ENCODE measurements at places on chromosomes 3 and 15.

DNA sequence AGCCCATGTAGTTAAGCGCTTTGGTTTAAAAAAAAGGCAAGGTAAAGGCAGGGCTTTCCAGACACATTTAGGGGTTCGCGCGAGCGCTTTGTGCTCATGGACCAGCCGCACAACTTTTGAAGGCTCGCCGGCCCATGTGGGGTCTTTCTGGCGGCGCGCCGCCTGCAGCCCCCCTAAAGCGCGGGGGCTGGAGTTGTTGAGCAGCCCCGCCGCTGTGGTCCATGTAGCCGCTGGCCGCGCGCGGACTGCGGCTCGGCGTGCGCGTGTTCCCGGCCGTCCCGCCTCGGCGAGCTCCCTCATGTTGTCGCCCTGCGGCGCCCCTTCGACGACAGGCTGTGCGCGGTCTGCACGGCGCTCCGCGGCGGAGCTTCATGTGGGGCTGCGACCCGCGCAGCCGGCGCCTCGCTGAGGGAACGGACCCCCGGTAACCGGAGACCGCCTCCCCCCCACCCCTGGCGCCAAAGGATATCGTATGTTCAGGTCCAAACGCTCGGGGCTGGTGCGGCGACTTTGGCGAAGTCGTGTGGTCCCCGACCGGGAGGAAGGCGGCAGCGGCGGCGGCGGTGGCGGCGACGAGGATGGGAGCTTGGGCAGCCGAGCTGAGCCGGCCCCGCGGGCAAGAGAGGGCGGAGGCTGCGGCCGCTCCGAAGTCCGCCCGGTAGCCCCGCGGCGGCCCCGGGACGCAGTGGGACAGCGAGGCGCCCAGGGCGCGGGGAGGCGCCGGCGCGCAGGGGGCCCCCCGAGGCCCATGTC is 927 bp downstream of the SMAD6 start:
- DNase-seq, result no peak

DNA sequence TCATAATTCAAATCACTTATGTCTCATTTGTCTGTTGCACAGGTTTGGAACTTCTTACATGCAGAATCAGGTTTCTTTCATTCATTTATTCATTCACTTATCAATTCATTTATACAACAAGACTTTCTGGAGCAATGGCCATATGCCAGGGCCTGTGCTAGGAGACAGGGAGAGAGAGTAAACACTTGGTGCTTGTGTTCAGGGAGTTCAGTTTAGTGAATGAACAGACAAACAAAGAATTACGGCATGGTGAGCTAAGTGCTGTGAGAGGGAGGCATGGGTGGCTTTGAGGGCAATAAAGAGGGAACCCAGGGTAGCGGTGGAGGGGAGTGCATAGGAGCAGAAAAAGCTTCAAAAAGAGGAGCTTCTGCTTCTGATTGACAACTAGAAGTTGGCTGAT is 8.5 kb upstream of the IREB2 start:
- no peak for DNase-seq

- DNase-seq, result no peak
Observed at GRCh38 chr15:39497016-39497758, 83.7 kb upstream of the THBS1 start.

- DNase-seq, result no peak
Observed at GRCh38 chr3:142656575-142656974, 60.4 kb downstream of the PLS1 start.

DNA sequence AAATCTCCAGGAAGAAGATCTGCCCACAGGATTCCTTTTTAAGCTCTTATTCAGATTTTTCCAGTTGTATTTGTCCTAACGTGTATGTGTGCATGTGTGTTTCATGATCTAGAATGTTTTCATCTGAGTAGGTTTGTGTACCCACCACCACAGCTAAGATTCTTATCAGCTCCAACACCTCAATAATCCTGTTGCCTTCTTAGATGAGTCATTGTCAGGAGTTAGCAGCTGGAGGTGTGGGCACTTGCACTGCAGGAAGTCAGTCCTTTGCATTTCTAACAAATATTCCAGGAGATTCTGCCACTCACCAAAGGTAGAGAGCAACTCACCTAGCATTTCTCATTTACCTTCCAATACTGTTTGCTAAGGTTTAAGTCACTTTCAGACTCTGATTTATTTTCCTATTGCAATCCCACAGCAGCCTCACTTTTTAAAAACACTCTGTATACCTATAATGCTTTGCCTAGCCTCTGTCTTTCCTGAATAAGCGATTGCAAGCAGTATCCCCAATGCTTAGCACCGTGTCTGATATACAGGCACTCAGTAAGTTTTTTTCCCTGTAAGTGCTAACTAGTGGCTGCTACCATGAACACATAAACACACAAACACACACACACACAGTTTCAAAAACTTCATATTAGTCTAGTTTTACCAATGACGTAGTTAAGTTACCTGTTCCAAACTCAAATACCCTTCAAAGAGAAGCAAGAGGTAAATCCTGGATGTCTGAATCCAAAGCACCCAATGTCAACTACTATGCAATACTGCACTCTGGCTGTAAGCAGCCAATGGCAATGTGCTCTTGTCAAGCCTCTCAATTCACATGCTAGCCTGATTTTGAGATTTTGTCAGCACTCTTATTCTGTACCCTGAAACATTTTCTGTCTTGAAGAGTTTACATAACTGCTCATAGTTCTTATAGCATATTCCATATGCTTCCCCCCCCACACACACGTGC is 713.5 kb upstream of the LMCD1 start:
- DNase-seq, result peak; percentile 5
